Stimulated activated CD4-positive, alpha-beta T cell treated with anti-CD3 and anti-CD28 coated beads, Interleukin-2, amount 100 ng/mL, for 4 hours (primary cell): ENCODE measurements at places on chromosomes 3 and 15.

DNA sequence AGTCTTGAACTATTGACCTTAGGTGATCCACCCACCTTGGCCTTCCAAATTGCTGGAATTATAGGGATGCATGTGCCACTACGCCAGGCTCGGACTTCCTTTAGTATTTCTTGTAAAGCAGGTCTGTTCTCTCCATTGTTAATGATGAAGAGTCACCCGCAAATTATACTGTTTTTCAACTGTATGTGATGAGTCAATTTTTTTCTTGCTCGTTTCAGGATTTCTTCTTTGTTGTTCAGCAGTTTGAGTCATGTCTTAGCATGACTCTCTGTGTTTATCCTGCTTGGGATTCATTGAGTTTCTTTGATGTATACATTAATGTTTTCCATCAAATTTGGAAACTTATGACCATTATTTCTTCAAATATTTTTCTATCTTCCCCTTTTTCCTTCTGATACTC, 28.9 kb downstream of the GRAMD1C start:
- DNase-seq = no peak

DNA sequence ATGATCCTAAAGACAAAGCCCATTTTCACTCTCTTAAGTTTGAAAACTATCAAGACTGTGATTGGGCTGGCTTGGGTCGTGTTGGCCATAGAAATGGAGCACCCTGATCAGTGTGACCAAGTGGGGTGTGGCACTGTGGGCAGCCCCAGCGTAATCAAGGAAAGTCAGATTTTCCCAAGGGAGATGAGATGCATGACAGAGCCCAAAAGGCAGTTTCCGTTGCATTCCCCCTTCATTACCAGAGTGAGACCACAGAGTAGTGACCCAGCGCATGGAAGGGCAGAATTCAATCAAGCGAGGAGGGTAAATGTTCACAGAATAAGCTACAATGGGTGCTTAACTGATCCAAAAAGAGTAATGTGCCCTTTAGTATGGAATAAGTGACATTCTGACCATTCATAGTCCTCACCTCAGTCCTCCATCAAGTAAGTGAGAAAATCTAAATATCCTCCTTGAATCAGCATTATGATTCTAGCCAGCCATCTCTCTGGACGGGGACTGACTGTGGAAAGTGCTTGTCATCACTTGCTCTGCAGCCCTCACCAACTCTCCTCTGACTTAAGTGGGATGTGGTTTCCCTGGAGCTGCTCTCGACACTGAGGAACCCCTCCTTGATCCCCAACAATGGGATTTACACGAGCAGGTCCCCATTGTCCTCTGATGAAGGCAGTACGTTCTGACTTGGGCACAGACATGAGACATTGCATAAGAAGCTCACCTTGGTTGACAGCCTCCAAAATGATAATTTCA, 430.5 kb downstream of the OCA2 start:
- no peak for DNase-seq

- no peak for DNase-seq
Observed at GRCh38 chr15:76084256-76084655, 24.5 kb downstream of the TMEM266 start.

GRCh38 chr3:166527325-166527724, 690.1 kb upstream of the BCHE start:
- DNase-seq = no peak

DNA sequence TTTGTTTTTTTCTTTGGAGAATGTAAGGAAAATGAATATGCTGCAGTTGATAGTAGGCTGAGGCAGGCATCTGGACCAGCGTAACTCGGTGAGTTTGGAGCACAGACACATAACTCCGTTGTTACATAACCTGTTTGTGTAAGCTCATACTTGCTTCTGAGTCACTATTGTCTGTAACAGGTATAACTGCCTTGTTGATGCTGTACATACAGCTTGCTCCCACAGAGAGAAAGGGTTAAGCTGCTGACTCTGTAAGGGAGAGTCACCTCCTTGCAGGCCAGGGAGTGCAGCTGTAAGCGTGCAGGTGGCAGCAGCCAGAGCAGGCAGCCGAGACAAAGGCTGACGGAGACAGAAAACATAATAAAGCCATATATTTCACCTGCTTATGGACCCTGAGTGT, 20.4 kb downstream of the RETNLB start:
- DNase-seq = no peak

DNA sequence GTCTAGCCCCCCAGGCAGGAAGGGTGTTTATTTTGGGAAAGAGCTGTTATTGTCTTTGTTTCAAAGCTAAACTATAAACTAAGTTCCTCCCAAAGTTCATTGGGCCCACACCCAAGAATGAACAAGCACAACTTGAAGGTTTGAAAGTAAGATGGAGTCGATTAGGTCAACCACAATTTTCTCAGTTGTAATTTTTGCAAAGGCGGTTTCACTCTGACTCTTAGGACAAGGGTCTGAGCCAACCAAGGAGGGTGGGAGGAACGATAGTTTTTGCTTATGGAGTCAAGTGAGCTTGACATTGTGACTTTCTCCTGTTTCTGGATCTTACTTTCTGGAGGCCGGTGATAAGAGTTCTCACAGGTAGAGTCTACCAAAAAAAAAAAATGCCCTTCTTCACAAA, 5.8 kb upstream of the ZNF770 start:
- DNase-seq = no peak

GRCh38 chr15:55835866-55836265, 92.9 kb upstream of the PRTG start:
- DNase-seq = no peak

GRCh38 chr3:126968391-126969390, 14.2 kb upstream of the PLXNA1 start:
- DNase-seq = no peak

DNA sequence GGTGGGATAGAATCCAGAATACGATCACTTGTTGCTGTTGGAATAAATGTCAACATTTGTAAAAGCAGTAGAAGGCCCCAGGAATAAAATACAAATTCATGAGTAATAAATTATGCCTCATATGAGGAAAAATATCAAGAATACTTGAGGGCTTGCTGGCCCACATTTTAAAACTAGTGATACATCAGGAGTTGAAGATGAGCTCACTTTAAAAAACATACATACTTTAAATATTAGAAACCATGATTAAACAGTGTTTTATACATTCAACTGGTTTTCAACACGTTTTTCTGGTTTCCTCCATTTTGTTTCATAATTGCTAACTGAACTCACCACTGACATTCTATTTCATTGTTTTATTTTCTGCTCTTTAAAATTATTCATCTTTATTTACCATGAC, 141.4 kb downstream of the TFG start:
- DNase-seq = no peak

DNA sequence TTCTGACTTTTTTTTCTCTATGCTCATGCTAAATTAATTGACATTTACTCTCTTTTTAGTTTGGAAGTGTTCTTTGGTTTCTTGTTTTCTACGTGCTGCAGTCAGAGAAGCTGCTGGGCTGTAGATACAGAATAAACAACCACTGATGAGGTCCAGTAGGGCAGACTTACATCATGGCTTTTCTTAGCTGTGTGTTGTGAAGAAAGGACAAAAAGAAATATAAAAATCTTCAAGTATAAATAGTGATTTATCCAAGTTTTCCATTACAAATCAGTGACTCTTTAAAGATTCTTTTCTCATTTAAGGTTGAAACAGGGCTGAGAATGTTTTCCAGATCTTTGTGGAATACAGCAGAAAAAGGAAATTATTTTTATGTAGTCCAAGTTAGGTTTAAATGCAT, 122.2 kb downstream of the CMSS1 start:
- DNase-seq = no peak

DNA sequence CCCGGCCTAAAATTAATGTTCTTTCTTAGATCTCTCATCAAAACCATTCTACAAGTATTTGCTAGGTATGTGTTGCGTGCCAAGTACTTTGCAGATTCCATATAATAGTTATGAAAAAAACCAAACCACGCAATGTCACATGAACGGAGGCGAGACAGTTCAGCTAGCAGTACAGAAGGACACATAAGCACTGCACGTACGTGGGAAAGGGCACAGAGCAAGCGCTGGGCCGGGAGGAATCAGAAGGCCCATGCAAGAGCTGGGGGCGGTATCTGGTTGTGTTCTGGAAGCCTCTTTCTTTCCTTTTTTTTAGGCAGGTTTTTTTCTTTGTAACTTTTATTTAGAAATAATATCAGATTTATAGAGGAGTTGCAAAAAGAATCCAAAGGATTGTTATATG, 11.3 kb downstream of the PDIA5 start:
- no peak for DNase-seq

- no peak for DNase-seq
Observed at GRCh38 chr3:147410526-147411237, 1.5 kb downstream of the ZIC1 start.

DNA sequence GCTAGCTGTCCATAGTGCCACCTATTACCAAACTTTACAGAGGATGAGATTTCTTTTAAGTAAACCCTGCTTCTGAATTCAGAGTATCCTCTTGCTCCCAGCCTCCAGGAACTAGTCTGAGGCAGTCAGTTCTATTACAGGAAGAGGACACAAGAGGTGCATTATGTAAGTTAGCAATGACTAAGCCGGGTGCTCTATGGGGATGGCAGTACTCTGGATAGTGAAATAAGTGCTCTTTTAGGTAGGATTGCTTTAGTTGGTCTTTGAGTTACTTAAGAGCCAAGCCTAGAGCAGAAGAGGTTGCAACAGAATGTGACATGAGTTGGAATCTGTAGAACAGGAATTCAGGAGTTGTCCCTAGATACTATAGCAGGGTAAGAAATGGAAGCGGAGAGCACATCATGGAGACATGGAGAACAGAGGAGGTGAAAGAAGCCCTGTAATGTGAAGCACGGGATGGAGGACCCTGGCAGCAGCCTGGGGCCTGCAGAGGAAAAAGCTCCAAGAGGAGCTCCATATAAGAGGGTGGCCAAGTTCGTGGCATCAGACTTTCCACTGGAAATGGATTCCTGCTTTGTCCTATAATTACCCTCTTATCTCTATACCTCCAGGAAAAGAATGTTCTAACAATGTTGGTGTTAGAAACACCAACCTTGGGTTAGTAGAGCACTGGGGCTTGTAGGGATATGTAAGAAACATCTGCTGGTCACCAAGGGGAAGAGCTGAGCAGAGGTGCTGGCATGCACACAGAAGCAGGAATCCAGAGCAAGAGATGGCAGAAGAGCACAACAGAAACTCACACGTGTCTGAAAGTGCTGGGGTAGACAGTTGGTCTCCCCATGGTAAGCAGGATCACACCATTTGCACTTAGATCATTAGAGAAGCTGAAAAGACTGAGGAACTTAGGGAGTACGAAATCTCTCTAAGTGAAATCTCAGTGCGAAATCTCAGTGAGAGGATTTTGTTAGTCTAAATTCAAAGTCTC, 851.1 kb downstream of the FHIT start:
- DNase-seq = no peak

GRCh38 chr3:170695486-170696064, 109.7 kb upstream of the SLC7A14 start:
- no peak for DNase-seq

DNA sequence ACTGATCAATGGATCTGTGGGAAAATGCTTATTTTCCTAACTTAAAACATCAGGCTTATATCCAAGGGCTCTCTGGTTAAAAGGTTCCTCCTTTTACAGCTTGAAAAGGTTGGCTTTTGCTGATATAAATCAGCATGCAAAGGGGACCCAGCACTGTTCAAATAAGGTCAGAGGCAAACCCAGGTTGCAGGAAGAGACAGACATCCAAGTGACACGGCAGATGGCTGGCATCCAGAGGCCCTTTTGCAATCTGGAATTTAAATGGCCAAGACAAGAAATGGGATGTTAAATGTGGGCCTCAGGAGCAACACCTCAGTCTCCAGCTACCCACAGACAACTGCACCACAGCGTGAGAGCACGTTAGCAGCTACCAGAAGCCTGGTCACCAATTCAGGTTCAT, 6.3 kb downstream of the SH3BP5 start:
- no peak for DNase-seq

DNA sequence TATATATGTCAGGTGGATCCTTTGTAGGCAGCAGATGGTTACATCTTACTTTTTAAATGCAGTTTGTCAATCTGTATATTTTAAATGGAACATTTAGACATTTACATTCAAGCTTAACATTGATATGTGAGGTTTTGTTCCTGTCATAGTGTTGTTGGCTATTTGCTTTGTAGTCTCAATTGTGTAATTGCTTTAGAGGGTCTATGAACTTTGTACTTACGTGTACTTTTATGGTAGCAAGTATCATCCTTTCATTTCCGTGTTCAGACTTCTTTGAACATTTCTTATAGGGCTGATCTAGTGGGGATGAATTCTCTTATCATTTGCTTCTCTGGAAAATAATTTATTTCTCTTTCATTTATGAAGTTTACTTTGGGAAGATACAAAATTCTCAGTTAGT, 656.0 kb downstream of the OTOL1 start:
- DNase-seq = no peak

GRCh38 chr3:82627733-82628132, 866.3 kb upstream of the GBE1 start:
- DNase-seq = no peak

- peak; percentile 1 for DNase-seq
Observed at GRCh38 chr15:26260517-26261133, 397.5 kb upstream of the ATP10A start.

GRCh38 chr15:29208352-29208751, 61.3 kb downstream of the NSMCE3 start:
- no peak for DNase-seq

DNA sequence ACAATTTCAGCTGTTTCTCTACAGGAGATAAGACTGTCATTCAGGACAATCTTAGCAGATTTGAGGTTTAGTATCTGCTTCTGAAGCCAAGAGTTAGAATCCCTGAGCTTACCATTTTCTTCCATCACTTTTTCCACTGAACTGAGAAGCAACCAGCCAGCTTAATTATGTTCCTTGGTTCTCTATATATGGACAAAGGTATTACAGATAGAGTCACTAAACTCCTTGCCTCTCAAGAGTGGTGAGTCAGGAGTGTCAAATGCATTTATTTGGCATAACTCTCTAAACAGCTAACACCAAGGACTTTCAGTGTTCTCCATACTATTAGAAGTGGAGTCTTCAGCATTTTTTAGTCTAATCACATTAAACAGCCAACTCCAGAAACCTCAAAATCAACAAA, 239.3 kb downstream of the ALCAM start:
- no peak for DNase-seq
